SJSA1 (cell line): ENCODE measurements at places on chromosomes 7 and 10.

- DNase-seq: peak; percentile 38
Measured at GRCh38 chr10:78685466-78686103, 383.2 kb upstream of the ZMIZ1 start.

DNA sequence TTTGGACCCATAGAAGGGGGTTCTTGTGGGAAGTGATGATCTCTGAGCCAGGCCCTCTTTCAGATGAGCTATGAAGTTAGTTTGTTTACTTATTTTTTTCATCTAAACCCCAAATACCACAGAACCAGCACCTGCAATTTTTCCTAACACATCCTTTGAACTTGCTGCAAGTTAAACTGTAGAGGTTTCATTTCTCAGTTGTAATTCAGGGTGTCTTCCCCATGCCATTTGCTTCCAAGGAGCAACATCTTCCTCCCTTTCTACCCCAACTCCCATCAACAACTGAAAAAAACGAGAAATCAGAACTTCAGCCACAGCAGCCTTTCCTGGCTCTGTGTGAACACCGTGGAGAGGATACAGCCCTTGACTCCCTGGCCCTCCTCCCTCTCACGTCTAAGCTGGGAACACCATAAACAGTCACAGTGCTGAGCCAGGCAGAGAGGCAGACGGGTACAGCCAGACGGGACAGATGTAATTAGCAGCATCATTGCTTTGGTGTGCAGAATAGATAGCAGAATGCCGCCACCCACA, 63.6 kb downstream of the RGS10 start:
- DNase-seq: no peak

DNA sequence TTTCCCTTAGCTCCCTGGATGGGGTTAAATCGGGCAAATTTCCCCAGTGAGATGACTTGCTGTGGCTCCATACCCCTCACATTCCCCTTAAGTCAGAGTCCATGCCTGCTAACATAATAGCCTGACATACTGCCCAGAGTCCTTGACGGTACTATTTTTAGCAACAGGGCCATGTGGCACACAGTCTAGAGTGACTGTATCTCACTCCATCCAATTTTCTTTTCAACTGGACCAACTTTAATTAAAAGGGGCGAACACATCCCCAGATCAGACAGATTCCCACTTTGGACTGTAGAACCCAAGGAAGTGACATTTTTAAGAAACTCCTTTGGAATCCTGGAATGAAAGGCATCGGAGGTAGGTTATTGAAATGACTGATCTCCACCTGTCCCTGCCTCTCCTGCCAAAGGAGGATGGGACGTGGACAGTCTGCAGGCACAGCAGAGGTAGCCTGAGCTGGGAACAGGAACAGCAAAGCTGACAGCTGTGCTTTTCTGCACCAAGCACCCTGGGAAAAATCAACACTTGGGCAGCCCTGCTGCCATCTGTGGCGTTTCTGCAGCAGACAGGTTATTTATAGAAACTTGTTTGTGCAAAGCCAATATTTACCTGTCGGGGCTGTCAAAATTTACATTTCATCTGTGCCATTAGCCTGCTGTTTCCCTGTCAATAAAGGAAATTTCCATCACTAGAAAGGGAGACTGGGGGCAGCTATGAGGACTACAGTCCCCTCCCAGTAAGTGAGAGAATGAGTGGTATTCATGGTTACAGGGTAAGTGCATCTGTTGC, 221.5 kb upstream of the AOAH start:
- no peak for DNase-seq

GRCh38 chr7:11331128-11332102, 357.7 kb downstream of the PHF14 start:
- no peak for DNase-seq

DNA sequence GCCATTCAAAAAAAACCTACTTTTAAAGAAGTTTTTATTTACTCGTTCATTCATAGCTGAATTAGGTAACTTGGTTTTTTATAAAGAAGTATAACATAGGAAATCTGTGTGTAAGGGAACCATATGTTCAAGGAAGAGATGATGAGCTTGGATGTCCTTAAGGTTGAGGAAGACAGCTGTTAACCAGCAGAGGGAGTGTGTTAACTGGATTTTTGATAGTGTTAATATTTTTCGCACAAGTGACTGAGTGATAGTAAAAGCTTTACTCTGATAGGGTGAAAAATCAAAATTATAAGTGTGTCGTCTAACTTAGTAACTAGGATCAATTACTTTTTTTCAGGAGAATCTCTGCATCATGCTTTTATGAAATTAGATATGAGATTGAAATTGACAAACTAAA, 134.7 kb downstream of the ARL5B start:
- no peak for DNase-seq

GRCh38 chr10:87761892-87762291, 56.1 kb downstream of the ATAD1 start:
- no peak for DNase-seq

DNA sequence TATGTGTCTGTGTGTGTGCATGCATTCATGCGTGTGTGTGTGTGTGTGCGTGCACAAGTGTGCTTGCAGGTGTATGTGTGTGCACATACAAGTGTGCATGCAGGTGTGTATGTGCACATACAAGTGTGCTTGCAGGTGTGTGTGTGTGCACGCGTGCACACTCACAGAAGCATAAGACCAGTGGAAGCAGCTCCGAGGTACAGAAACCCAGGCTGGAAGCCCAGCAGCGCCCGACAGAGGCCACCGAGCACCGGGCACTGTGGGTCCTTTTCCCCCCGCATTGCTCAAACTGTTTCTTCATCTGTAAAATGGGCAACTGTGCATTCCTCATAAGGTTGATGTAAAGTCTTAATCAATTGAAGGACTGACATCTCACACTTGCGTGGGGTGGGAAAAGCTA, 243.3 kb upstream of the TCERG1L start:
- no peak for DNase-seq

- DNase-seq: no peak
Measured at GRCh38 chr10:5428133-5428532, 15.8 kb downstream of the NET1 start.

DNA sequence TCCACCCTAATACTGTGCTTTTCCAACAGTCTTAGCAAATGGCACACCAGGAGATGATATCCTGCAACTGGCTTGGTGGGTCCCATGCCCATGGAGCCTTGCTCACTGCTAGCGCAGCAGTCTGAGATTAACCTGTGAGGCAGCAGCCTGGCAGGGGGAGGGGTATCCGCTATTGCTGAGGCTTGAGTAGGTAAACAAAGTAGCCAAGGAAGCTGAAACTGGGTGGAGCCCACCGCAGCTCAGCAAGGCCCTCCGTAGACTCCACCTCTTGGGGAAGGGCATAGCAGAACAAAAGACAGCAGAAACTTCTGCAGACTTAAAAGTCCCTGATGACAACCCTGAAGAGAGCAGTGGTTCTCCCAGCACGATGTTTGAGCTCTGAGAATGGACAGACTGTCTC, 399.0 kb downstream of the CCSER2 start:
- DNase-seq: no peak

DNA sequence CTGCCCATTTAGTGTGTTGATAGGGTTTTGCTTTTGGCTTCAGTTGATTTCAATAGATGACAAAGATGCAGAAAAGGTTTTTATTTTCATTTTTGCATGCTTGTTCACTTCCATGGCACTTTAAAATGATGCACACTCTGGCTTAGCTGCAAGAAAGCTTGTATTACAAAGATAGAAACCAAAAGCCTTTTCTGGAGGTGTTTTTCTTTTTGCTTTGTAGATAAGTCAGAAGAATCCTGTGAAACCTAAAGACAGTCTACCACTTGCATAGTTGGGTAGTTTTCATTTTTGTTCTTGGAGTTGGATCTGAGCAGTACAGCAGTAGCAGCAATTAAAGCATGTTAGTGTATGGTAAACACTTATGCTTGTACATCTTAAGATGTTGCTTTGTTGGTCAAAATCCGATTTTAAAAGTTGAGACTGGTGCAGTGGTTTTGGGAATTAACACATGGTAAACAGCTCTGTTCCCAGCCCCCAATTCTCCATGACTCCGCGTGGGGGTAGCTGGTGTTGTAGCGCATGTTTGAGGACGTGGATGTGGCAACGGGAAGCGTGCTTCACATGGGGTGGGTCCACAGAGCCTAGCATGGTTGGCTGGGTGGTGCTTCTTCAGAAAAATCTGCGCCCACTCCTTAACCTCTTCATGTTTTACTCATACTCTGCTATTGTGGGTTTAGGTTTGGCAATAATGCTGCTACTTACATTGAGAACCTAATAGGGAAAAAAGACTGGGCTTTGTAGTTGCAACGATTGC, 19.8 kb downstream of the CCNY start:
- no peak for DNase-seq

DNA sequence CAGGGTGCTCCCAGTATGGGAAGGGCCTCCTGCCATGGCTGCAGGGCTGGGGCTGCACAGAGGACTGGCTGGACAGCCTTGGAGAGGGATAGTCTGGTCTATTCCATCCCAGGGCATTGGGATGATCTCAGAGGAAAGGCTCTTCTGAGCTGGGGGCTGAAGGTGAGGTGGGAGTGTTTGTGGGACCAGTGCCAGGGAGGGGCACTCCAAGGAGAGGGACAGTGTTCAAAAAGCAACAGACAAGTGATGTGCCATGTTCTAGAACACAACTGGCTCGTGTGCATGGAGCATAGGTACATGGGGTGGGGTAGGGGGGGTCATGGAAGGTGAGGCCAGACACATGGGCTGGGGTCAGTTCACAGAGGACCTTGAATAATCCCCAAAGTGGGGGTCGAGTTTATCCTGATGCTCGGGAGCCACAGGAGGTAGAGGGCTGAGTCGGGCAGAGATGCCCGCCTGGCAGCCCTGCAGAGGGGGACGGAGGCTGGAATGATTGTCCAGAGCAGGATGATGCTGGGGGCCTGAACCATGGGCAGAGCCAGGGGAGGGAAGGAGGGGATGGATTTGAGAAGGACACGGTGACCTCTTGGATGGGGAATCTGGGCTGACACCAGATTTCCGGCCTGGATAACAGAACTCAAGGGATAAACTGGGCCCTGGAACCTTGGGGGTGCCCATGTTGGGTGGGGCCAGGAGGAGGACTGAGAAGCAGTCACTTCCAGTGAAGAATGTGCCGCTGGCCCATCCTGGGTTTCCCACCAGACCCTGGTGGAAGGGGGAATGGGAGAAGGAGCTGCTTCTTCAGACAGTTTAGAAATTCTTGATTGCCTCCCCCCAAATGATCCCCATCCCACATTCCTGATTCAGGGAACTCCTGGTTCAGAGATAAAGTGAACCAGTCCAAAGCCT, 50.4 kb downstream of the NEURL1 start:
- DNase-seq: no peak

GRCh38 chr7:1210321-1210978, 22.2 kb upstream of the UNCX start:
- DNase-seq: no peak

DNA sequence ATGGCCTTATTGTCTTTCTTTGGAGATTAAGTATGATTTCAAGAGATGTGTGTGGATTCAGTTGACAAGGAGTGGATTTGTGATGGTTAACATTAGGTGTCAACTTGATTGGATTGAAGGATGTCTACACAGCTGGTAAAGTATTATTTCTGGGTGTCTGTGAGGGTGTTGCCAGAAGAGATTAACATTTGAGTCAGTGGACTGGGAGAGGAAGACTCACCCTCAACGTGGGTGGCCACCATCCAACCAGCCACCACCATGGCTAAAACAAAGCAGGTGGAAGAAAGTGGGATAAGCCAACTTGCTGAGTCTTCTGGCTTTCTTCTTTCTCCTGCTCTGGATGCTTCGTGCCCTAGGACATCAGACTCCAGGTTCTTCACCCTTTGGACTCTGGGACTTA, 76.1 kb downstream of the GPR37 start:
- no peak for DNase-seq

DNA sequence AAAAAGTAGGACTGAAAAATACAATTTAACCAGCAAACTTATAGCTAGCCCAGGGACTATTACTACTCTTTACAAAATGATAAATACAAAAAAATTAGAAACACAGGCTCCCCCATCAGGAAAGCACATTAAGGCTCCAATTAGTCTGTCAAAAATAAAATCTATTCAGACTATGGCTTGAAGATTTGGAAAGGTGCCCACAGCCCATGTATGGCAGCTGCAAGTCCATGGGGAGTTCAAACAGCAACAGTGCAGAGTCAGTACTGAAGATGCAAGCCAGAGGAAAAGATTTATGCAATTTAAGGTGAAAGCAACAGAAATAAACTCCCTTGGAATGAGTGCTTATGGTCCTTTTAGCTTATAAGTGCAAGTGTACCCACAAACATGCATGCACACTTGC, 29.7 kb downstream of the IMMP2L start:
- DNase-seq: no peak

DNA sequence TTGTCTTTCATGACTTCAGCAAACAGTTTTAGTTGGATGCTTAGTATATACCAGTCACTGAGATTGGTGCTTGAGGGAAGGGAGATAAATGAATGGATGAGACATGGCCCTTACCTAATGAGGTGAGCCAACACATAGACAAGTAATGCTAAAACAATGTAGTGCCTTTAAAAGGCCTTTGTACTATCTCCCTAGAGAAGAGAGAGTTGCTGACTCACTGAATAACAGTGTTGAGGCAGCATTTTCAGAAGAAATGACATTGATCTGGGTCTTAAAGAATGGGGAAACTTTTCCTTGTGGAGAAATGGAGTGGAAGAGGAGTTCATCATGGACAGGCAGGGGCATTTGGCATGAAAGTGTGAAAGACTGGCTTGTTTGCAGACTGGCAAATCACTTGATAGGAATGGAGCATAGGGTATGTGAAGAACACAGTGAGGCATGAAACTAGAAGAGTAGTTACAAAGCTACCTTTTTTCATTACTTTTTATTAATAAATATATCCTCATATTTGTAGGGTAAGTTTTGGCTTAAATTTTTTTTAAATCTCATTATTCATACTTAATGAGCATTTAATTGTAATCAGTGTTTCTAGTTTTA, 91.2 kb downstream of the KAT6B start:
- DNase-seq: peak; percentile 45

DNA sequence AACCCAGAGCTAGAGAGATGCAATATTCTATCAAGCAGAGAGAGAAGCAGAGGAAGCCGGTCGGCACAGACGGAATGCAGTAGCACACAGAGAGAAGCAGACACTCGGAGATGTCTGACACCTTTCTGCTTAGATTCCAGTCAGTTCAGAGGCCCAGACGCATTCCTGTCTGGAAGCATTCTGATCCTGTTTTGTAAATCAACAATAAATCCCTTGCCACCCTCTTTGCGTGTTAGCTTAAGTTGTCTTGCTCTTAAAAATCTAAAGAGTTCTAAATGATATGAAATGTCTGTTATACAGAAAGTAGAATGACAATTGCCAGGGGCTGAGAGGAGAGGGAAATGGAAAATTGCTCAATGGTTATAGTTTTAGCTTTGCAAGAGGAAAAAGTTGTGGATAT, 27.4 kb upstream of the ATRNL1 start:
- DNase-seq: no peak

GRCh38 chr7:24965831-24966708, 13.9 kb downstream of the OSBPL3 start:
- peak; percentile 14 for DNase-seq

GRCh38 chr10:1255118-1255517, 198.9 kb downstream of the WDR37 start:
- no peak for DNase-seq
